Progenitor cell of endocrine pancreas (in vitro differentiated cells): ENCODE measurements at places on chromosomes 3 and 15. TPM values are rescaled to one million over a fixed set of nuclear protein-coding genes. Genes with fewer than 3 reads are reported as not detected.

Gene LRRIQ4
- 0.31 and 0.42 TPM in 2 replicates for total RNA-seq

- no peak for DNase-seq
These were observed 477.8 kb downstream of the RBMS3 start for GRCh38 chr3:29758434-29759322.

DNA sequence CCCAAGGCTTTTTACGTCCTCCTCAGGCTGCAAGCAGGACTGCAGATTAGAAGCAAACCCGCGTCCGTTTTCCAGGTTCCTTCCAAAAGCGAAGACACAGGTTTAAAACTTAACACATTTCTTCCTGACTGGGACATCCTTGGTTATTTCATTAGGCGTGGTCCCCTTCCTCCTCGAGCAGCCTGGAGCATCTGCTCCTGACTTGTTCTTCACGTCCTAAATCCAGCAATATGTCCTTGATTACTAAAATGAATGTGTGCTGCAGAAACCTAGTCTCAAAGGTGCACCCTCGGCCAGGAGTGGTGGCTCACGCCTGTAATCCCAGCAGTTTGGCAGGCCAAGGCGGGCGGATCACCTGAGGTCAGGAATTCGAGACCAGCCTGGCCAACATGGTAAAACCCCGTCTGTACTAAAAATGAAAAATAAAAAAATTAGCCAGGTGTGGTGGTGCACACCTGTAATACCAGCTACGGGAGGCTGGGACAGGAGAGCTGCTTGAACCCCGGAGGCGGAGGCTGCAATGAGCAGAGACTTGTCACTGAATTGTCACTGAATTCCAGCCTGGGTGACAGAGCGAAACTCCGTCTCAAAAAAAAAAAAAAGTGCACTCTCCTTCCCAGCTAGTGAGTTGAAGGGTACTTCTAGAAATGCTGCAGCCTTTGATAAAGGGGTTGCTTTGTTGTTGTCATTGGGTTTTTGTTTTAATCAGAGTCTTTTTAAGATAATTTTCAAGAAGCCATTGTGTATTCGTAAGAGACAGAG lies 842 bp upstream of the LRIG1 start:
- no peak for DNase-seq

Gene TRPC1
- 16.5 and 17.6 TPM in 2 replicates for total RNA-seq

Gene RPN1
- 166 and 170 TPM in 2 replicates for total RNA-seq

DNA sequence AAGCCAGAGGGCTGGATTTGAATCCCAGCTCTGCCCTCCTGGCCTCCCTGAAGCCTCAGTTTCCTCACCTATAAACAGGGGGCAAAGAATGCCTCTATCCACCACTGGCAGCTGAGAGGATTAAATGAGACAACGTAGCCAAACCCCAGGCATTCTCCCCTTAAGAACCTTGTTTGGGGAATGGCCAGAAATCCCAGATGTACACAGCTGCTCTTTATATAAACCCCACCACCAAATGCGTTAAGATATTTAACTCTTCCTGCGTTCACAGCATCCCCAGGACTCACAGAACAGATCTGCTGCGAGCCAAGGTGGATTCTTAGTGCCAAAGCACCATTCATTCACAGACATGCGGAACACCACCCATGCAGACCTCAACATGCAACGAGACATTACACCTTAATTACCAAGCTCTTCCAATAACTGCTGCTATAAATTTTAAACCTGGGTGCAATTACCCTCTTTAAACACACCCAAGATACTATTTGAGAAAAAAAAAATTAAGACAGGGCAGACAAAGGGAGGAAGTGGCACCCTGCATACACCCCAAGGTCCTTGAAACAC lies 5.2 kb downstream of the TLE3 start:
- DNase-seq, result no peak

Gene FANCD2
- total RNA-seq, result 26.6 and 27.1 TPM in 2 replicates

- no peak for DNase-seq
These were observed at the start of gene LIPH for GRCh38 chr3:185552358-185552877. Gene LIPH, minus strand, starts transcription at chr3:185552588. Its CDS starts 117 bp downstream, at chr3:185552471.

- no peak for DNase-seq
These were observed 432.4 kb upstream of the ATP10A start for GRCh38 chr15:26295336-26296085.

DNA sequence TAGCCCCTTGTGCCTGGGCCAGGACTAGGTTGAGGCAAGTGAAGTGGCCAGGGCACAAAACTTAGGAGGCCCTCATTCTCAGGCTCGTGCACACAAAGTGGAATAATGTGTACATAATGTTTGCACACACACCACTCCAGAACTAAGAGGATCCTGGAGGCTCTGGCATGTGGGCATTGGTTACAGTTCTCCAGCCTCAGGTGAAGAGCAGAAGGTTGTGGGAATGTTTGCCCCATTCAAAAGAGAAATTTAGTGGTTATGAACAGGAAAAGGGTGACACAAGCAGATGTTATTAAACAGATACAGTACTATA lies 31.3 kb downstream of the ASB7 start:
- DNase-seq, result no peak

DNA sequence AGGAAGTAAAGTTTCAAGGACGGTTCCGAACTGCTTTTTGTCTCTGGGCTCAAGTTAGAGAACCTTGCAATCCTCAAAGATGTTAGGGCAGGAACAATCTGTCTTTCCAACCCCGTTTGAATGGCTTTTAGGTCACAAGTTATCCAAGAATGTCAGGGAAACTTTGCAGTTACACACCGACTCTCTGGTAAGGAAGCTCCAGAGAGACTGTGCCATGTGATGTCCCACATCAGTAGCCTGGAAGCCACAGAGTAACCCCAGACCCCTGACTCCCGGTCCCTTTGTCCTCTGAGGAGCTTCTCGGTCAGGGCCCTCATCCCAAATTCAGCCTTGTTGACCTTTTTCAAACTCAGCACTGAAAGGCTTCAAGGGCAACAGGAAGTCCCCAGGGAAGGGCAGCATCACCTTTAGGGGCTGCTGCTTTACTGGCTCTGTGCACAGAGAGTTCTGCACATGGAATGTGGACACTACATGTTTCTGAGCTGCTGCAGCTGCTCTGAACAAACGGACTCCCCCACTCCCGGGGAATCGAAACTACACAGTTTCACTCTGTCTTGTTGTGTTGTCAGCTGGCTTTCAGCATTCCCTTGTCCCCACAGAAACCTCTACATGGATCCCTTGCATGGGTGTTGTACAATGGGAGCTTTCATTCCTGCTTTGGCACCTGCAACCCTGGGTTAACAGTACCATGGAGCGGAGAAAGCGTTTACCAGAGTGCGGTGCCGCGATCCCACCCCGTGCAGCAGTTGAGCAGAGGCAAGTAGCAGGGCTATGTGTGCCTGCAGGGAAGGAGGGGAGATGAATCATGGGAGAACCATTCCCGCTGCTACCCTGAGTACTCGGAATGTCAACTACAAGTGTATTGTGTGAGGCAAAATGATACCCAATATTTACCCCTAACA lies 408.2 kb upstream of the THBS1 start:
- no peak for DNase-seq

GRCh38 chr3:64945171-64945729 lies 257.4 kb upstream of the ADAMTS9 start:
- no peak for DNase-seq

DNA sequence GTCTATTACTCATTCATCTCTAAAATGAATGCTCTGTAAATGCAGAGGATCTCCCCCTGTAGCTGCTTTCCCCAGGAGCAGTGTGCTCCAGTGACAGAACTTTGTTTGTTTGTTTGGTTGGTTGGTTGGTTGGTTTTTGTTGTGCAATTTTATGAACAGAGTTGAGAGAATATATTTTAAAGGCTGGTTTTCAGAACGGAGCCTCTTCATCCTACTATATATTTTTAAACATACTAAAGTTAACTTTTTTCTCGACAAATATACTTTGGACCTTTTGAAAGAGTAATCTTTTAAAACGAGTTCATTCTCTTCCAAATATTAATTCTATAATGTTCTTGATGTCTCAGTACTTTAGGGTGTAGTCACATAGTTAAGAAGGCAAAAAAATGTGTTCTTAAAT lies 20.2 kb downstream of the RYR3 start:
- DNase-seq, result no peak

GRCh38 chr3:152234657-152235375 lies 33.9 kb upstream of the MBNL1 start:
- no peak for DNase-seq

Gene KLHL6
- 0.12 TPM in 1 of 2 replicates, not detected in the other for total RNA-seq

DNA sequence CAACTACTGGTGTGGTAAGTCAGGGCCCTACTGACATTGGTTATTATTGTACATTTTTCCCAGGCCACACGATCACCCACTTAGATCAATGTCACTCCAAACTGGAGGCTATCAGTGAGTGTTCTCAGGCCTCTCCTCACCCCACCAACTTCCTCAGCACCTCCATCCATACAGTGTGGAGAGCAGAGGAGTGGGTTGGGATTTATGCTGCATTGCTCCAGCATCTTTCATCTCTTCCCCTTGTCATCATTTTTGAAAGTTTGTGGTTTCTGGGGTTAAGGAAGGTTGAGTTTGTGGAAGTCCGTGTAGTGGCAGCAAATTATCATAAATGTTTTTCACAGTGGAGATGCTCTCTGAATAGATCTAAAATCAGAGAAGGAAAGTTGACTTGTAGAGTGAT lies 60.2 kb downstream of the TLNRD1 start:
- DNase-seq, result no peak

Gene TKT
- 250 and 259 TPM in 2 replicates for total RNA-seq

DNA sequence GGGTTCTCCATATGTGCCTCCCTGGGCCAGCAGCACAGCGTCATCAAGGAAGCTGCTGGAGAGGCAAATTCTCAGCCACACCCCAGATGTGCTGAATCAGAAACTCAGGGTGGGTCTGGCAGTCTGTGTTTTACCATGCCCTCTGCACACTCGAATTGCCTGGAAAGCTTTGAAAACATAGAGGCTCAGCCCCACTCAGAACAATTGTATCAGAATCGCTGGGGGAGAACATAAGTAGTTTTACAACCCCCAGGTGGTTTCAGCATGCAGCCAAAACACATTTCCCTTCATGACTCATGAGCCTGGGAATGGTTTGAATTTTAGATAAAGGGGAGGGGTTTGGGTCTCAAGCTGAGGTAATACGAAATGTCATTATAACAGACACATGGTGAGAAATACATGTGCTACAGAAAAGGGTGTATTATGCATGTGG lies 9.6 kb downstream of the TGM4 start:
- DNase-seq, result no peak

GRCh38 chr3:186760141-186760833 lies 23.1 kb upstream of the EIF4A2 start:
- DNase-seq, result no peak

Gene KIF7
- total RNA-seq, result 21.8 and 22.8 TPM in 2 replicates

Gene REC114
- total RNA-seq, result not detected in 2 replicates

DNA sequence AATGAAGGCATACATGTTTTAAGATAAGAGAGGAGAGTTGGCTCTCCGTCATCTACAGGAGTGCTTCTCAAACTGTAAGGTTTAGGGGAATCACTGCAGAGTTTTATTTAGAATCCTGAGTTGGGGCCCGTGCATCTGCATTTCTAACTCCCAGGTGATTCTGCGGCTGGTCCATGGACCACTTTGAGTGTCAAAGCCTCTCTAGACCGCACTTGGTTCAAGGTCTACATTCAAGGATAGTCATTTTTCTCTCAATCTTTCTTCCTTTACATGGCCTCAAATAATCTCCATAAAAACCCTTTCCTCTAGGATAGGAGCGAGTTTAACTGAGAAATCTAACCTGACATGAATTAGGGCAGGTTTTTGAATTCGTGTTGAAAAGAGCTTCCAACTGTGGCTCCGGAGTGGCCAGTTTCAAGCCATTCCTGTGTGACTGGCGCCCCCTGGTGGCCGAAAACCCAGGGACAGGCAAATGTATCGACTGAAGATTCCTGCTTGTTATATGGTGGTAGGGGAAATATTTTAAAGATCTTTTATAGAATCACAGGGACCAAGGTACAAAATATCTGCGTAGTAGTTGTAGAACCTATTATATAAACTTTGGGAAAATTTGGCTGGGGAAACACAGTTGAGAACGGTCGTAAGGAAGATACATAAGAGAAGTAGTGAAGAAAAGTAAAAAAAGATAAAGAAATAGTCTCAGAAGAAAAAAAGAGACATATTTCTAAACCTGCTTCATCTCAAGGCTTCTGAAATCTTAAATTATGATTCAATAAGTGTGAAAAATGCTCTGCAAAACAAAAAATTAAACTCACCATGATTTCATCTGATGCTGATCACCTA lies 11.9 kb downstream of the GABRR3 start:
- peak; percentile 93 for DNase-seq

Gene MORC1
- total RNA-seq, result not detected in 2 replicates

- DNase-seq, result no peak
These were observed 19.0 kb downstream of the MAPK6 start for GRCh38 chr15:52037889-52038505.

- no peak for DNase-seq
These were observed 30.1 kb upstream of the IP6K2 start for GRCh38 chr3:48747015-48747615.

DNA sequence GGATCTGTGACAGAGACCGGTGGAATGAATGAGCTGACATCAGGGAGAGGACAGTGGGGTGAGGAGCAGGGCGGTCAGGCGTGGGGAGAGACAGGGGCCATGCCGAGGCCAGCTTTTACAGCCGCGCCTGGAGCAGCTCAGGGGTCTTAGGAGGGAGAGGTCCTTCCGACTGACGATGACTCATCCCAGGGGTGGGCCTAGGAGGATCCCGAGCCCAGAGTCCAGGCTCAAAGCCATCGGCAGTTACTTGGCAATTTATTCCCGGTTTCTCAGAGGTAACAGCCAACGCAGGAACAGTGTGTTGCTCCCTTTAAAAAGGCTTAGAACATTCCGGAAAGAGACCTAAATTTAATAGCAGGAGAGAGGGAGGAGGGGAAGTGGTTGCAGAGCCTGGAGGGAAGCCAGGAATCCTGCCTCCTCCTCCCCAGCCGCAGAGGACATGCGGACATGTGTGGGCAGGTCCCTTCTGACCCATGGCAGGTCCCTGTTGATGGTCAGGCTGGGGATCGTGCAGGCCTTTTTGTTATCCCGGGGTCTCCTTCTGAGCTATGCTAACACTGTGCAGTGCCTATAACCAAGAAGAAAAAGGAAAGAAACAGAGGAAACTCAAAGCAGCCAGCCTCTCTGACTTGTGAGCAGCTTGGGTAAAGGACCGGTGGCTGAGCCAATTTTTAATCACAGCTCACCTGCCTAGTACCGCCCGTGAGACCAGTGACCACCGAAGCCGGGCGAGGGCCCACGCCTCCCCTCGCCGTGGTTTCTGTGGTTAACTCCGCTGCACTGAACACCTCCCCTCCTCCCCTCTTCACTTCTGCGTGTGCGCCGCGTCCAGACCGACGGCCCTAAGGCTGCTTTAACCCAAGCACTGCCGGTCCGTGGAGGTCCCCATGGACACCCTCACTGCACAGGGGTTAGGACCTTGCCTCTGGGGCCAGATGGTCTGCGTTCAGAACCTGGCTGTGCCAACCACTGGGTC lies 392.4 kb upstream of the PROK2 start:
- DNase-seq, result no peak

DNA sequence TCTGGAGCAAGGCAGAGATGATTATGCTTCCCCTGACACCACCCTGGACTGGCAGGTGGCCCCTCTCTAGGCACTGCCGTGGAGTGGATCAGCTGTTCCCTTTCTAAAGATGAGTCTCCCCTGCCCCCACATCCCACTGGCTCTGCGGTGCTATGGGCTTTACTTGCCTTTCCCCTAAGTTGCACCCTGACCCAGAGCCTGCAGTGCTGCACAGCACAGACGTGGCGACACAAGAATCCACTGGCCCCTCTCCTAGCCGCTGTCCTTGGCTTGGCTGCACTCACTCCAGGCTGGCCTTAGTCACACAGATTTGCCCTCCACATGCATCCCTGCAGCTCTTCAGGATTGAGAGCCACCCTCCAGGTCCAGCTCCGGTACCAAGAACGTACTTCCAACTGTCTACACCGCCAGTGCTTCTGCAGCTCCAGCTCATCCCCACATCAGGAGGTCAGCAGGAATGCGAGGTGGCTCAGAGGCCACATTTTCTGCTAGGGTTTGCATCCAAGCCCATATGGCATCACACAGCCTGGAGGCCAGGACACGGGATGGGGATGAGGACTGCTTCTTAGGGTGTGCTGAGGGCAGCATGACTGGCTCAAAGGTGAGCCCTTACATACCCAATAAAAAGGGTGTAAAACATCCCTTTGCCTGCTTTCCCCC lies 82.4 kb upstream of the RASGRF1 start:
- no peak for DNase-seq
